ENCODE measurements at places on chromosomes 1 and 21.

DNA sequence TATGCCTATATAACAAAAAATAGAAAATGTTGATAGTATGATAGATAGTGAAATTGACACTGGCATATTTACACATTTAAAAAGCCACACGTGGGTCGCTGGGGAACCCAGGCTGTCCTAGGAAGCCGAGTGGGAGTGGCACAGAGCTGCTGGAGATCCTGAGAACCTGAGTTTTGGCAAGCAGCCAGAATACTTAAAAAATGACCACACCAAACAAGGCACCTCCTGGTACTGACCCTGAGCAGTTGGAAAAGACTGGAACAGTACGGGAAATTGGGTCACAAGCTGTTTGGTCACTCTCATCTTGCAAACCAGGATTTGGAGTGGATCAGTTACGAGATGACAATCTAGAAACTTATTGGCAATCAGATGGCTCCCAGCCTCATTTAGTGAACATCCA, 111.5 kb downstream of the ZFYVE9 start:
- no peak for DNase-seq

GRCh38 chr1:30273456-30273855, 449.9 kb downstream of the MATN1 start:
- no peak for DNase-seq

DNA sequence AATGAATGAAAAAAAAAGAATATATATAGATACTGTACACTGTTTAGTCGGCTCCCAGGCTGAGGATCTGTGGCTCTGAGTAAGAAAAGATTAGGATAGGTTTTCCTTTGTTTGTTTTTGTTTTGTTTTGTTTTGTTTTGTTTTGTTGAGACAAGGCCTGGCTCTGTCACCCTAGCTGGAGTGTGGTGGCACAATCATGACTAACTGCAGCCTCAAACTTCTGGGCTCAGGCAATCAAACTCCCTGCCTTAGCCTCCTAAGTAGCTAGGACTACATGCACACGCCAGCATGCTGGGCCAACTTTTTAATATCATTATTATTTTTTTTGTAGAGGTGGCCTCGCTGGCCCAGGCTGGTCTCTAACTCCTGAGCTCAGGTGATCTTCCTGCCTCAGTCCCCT, 87.9 kb upstream of the PTBP2 start:
- no peak for DNase-seq

- no peak for DNase-seq
Observed at GRCh38 chr1:52554756-52555155, 1.9 kb upstream of the TUT4 start.

- DNase-seq = peak; percentile 92
Observed at GRCh38 chr1:85850238-85850637, 142.0 kb upstream of the ZNHIT6 start.

GRCh38 chr1:70247122-70247521, 25.9 kb downstream of the SRSF11 start:
- DNase-seq = no peak

GRCh38 chr1:100006688-100007087, 36.9 kb downstream of the SLC35A3 start:
- DNase-seq = no peak

- no peak for DNase-seq
Observed at GRCh38 chr1:49213301-49213700, 436.6 kb upstream of the BEND5 start.

GRCh38 chr1:100438375-100438774, 86.1 kb downstream of the CDC14A start:
- DNase-seq = no peak

- no peak for DNase-seq
Observed at GRCh38 chr1:204437796-204438570, 26.4 kb upstream of the PPP1R15B start.

- no peak for DNase-seq
Observed at GRCh38 chr1:99571092-99571734, 74.7 kb upstream of the PALMD start.

GRCh38 chr1:223706077-223706973, 6.0 kb upstream of the CAPN2 start:
- DNase-seq = no peak

DNA sequence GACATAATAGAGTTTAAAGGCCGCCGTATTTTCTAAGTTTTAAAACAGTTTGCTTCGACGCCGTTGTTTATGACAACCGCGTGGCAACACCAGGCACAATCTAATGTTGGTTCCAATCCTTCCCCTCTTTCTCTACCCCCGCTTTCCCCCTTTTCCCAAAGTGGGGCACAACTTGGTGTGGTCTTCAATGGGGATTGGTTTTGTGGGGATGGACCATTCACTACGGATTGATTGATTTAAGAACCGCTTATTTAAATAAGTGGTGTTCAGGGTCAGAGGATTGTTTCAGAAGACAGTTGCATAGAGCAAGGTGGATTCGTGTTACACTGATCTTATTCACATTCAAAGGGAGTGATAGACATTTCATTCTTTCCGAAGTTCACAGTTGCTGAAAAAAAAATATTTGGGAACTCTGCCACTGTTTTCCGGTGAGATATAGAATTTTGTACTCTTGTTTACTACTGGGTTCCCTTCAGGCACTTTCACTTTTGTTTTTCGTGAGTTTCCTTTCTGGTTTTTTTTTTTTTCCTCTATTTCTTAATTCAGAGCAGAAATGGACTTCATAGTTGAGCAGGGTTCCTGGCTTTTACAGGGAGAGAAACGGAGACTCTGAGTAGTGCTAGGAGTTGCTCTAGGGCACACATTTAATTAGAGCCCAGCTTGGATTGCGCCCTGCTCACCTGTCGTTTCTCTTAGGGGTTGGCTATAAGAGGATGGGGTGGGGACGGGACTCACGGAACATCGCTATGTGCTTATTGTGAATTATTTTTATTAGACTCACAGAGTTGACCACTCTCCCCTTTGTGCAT, 79.6 kb upstream of the AK4 start:
- DNase-seq = no peak

DNA sequence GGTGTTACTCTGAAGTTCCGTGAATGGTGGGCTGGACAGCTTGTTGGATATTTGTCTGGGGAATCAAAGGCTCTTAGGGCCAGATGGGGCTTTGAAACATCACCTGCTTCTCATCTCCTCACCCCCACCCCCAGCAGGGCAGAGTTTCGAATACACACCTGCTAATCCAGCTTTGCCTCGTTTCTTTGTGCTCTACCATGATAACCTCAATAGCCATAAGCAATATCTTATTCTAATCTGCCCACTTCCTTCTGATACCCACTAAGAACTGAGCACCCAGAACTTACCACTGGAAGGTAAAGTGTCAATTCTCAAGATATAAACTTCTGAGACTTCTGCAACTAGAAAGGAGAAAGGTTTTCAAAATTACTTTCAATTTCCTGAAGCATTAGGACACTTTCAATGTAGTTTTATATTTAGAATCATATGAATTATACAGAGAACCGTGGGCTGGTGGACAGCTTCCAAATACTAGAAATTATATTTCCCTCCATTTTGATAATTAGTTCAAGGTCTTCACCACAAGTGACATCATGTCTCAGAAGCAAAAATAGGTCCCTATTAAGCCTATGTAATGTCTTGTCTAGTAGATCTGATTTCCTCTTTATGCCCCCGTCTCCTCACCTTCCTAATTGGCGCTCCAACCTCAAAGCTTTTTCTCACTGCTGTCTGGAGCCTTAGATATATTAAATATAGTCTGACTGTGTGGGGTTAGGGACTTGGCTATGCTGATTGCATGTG, 64.4 kb upstream of the NEK2 start:
- DNase-seq = no peak

- no peak for DNase-seq
Observed at GRCh38 chr1:234920136-234920842, 208.3 kb downstream of the TOMM20 start.

DNA sequence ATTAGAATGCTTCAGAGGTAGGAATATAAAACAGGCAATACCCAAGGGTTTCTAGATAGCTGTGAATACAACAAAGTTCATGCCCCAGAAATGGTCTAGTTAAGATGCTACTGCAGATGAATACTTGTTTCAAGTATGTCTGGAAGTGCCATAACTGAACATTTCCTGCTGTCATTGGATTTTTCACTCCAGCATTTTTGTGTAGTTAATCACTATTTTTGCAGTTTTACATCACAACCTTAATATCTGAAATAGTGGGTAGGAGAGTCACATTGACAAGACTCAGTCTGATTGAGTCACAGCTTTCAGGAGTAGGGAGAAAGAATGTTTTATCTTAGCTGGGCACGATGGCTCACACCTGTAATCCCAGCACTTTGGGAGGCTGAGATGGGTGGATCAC, 126.4 kb upstream of the C1orf21 start:
- peak; percentile 76 for DNase-seq

DNA sequence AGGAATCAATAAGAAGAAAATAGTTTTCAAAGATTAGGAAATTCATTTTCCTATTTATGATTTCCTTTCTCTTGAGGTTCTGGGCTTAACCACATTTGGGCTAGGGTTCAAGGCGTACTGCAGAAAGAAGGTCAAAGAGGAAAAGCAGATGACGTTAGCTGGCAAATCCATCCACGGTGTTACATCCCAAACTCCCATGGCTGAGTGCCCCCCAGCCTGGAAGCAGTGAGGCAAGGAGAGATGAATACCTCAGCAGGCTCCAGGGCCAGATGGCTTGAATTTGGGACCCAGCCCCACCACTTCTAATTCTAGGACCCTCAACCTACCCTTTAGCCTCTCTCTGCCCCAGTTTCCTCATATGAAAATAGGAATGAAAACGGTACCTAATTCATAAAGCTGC, 17.7 kb downstream of the SUSD4 start:
- DNase-seq = no peak

GRCh38 chr1:207850621-207851407, 60.1 kb downstream of the CD34 start:
- DNase-seq = no peak

- DNase-seq = no peak
Observed at GRCh38 chr21:42010507-42011495, 641 bp upstream of the ZBTB21 start.

DNA sequence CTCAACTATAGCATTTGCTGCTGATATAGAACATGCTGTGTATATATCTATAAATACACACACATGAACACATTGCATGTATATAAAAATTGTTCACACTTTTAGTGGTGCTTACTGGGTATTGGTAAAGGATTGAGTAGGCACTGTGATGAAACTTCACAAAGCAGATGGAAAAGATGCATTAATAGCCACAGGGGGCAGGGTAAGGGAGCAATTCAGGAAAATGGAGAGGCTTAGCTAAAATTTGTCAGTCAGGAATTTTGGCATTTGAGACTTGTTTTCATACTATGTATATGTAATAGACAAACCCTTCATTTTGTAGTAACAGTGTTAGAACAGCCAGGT, 633 bp upstream of the PPFIA4 start:
- DNase-seq = no peak

DNA sequence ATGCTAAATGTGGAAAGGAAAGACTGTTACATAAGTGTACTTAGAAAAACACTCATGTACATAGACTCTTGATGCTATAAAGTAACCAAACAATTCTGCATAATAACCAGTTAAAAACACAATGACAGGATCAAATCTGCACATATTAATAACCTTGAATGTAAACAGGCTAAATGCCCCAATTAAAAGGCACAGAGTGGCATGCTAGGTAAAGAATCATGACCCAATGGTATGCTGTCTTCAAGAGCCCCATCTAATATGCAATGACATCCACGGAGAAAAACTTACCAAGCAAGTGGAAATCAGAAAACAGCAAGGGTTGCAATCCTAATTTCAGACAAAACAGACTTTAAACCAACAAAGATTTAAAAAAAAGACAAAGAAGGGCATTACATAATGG, 644.8 kb upstream of the PKN2 start:
- DNase-seq = no peak

DNA sequence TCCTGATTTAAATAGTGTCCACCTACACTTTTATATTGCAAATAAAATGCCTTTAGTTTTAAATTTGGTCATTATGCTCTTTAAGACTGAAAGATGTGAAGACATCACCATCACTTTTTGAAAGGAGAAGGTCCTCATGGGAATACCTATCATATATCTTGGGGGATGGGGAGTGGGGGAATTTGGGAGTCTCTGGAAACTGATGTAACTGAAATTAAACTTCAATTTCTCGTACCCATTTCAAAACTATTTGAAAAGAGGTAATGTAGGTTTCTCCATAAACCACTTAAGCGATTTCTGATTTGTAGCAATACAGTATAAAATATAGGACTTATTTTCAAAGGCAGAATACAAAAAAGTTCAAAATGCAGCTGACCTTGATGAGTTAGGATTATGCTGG, 924 bp downstream of the EXTL2 start:
- DNase-seq = no peak

GRCh38 chr1:180786624-180787023, 126.1 kb upstream of the KIAA1614 start:
- DNase-seq = no peak

DNA sequence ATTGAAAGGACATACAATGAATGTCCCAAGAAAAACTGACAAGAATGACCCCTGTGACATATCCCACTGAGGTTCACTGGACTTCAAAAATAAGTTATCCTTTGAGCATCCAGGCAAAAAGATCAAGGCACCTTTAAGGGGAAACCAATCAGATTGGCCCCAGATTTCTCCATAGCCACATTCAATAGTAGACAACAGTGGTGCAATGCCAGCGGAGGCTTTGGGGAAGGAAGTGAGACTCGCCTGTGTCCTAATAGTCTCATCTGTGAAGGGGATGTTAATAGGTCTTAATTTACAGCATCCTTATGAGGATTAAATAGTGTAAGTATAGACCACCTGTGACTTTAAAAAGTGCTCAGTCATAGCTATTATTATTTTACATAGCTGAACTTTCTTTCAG, 21.5 kb downstream of the RPL5 start:
- no peak for DNase-seq

DNA sequence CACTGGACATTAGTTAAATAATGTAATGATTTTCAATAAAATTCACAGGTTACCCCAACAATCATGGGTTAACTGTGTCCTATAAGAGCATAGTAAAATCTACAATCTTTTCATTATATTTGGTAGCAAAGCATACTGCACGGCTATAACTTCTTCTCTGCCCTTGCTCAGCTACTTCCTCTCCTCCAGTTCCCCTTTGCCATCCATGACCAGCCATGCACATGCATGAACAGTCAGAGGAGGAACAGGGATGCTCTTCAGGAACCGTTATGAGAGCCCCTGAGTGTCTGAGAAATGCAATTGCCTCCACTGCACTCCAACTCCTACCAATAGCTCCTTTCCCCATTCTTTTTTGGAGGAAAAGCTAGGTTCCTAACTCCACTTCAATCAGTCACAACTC, 646.7 kb downstream of the LTN1 start:
- no peak for DNase-seq

DNA sequence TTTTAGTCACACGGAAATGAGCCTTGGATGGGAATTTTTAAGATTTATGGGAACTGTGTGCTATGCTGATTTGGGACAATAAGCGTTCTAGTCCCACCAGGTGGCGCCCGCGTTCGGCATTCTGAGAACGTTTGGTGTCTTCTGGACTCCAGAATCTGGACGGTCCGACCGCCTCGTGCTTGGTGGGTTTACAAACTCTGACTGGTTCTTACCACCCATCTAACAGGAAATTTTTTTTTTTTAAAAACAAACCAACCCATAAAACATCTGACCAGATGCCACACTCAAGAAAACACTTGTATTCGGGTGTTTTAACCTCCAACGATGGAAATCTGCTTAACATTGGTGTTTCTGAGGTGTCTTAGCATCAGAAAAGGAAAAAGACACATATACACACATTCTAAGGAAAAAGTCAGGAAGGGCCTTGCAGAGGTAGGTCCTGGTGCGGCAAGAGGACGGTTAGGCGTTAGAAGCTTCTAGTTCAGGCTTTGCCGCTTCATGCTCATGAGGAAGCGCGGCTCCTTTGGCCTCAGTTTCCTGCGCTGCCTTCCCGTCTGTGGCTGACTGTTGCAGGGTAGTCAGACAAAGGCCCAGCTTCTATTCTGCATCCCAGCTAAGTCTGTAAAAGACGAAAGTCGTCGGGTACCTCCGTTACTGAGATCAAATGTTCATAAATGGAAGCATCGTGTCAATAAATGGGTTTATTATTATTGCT, 814 bp upstream of the DYRK3 start:
- peak; percentile 52 for DNase-seq
